ENCODE measurements at places on chromosomes 7 and 10. TPM values are rescaled to one million over a fixed set of nuclear protein-coding genes. Genes with fewer than 3 reads are reported as not detected.

The TMEM236 gene
- total RNA-seq: 0.51 TPM

The WNT8B gene
- not detected for total RNA-seq

The TNKS2 gene
- 24.6 TPM for total RNA-seq

- no peaks in the 10 kb centered on the region for H3K27me3 ChIP-seq
- H3K36me3 ChIP-seq: peaks cover 5% of the 10 kb centered on the region
- H3K4me1 ChIP-seq: peaks cover 51% of the 10 kb centered on the region
- no peak overlapping the region for H3K4me3 ChIP-seq
- peak overlapping the region; percentile 33 for H3K27ac ChIP-seq
Measured at GRCh38 chr10:61832866-61833481, 68.5 kb upstream of the ARID5B start.

- peaks cover 16% of the 10 kb centered on the region for H3K36me3 ChIP-seq
- H3K27me3 ChIP-seq: no peaks in the 10 kb centered on the region
- no peak overlapping the region for H3K4me3 ChIP-seq
- no peak overlapping the region for H3K27ac ChIP-seq
Measured at GRCh38 chr10:13113544-13113943, 13.6 kb downstream of the OPTN start.

DNA sequence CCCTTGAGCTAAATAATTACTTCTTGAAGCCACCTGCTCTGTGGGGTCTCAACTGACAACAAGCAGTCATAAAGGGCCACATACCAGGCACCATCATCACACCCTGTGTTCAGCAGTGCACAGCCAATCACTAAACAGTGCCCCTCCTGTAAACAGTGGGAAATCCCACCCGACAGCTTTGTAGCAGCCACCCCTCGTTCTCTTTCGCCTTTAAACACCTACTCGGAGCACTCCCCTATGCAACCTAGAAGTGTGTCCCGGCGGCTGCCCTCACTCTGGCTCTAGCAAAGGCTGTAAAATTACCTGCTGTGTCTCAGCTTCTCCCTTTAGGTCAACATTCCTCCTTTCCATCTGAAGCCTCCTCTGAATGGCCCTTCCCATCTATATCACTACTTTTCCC is 111.9 kb downstream of the TCERG1L start:
- no peaks in the 10 kb centered on the region for H3K36me3 ChIP-seq
- no peaks in the 10 kb centered on the region for H3K4me1 ChIP-seq
- no peak overlapping the region for H3K4me3 ChIP-seq
- no peak for DNase-seq
- no peak overlapping the region for H3K27ac ChIP-seq

DNA sequence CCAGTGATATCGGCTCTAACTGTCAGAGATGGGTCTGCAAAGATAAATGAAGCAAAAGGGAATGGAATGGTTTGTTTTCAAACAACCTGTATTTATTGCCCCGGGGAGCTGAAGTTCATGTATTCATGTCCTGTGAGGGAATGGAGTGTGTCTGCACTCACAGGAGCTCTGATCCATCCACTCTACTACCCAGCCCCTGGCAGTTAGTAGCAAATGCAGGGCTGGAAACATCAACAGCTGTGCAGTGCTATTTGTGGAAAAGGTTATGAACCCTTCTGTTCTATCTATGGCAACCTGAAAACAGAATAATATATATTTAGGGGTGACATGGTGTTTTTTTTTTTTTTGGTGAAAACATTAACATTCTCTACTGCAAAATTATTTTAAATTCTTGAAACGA is 9.8 kb downstream of the AGR2 start:
- no peak for DNase-seq
- H3K27me3 ChIP-seq: no peaks in the 10 kb centered on the region
- no peak overlapping the region for H3K27ac ChIP-seq
- peaks cover 48% of the 10 kb centered on the region for H3K36me3 ChIP-seq
- H3K4me3 ChIP-seq: no peak overlapping the region
- peaks cover 14% of the 10 kb centered on the region for H3K4me1 ChIP-seq

DNA sequence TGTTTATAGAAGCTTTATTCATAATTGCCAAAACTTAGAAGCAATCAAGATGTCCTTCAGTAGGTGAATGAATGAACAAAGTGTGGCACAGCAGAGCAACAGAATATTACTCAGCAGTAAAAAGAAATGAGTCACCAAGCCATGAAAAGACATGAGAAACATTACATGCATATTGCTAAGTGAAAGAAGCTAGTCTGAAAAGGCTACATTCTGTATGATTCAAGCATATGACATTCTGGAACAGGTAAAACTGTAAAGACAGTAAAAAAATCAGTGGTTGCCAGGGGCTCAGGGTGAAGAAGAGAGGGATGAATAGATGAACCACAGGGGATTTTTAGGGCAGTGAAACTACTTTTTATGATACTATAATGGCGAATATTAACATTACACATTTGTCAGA is 80.9 kb upstream of the APBB1IP start:
- H3K4me1 ChIP-seq: peaks cover 21% of the 10 kb centered on the region
- no peaks in the 10 kb centered on the region for H3K27me3 ChIP-seq
- DNase-seq: no peak
- H3K27ac ChIP-seq: no peak overlapping the region

- no peaks in the 10 kb centered on the region for H3K27me3 ChIP-seq
- DNase-seq: no peak
- H3K4me3 ChIP-seq: peak overlapping the region; percentile 49
- H3K27ac ChIP-seq: peak overlapping the region; percentile 52
- peaks cover 43% of the 10 kb centered on the region for H3K4me1 ChIP-seq
- no peaks in the 10 kb centered on the region for H3K36me3 ChIP-seq
Measured at GRCh38 chr10:48364659-48365405, 58.4 kb downstream of the MAPK8 start.

- H3K27ac ChIP-seq: no peak overlapping the region
Measured at GRCh38 chr7:35474100-35474499, 220.2 kb upstream of the TBX20 start.

DNA sequence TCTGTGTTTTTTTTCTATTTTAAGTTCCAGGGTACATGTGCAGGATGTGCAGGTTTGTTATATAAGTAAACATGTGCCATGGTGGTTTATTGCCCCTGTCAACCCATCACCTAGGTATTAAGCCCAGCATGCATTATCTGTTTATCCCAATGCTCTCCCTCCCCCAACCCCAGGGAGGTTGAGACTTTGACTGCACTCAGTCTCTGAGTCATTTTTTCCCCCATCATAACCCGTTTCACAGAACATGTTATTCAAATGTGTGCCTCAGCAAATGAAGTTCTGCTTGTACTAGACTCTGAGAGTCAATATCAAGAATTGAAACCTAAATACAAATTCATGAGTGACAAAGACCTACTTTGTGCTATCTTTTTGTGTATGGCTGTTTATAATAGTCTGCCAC is 70.0 kb upstream of the CYP26C1 start:
- no peaks in the 10 kb centered on the region for H3K36me3 ChIP-seq
- H3K4me1 ChIP-seq: no peaks in the 10 kb centered on the region
- no peak overlapping the region for H3K27ac ChIP-seq
